ENCODE measurements at places on chromosomes 16 and 17. TPM values are rescaled to one million over a fixed set of nuclear protein-coding genes. Genes with fewer than 3 reads are reported as not detected.

GRCh38 chr17:40534371-40535189 is 30.7 kb downstream of the CCR7 start:
- DNase-seq = no peak

GRCh38 chr16:88722784-88723506 is 16.6 kb downstream of the CTU2 start:
- DNase-seq = no peak

GRCh38 chr16:19588661-19589060 is 33.2 kb downstream of the VPS35L start:
- DNase-seq = no peak

DNA sequence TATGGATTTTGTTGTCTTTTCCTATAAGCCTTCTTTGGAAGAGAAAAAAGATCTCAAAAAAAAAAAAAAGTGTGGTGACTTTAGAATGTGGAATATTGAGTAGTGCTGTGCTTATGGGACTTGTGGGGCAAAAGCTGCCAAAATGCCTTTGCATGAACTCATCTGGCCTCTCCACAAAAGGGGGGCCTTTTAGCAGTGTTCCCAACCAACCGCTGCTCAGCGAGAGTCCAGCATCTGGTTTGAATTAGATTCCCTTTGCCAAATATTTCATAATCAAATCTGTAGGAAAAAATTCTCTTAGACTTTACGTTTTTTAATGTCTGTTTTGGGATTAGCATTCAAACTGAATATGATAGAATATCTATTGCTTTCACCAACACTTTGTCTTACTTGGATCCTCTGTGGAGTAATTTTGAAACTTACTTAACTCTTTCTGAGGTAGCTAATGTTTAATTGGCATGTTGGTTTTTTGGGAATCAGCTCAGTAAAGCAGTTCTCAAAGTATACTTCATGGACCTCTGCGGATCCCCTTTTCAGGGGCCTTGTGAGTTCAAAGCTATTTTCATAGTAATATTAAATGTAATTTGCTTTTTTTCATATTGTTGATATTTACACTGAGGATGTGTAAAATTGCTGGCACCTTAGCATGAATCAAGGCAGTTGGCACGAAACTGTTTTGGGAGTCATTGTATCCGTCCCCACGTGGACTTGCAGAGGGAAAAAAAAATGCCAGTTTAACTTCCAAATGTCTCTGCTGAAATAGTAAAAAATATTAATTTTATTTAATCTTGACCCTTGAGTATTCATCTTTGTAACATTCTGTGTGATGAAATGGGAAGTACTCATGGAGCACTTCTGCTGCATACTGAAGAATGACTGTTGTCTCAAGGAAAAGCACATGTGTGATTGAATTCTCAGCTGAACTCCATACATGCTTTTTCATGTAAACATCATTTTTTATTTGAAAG is 34.7 kb upstream of the VPS4A start:
- no peak for DNase-seq

DNA sequence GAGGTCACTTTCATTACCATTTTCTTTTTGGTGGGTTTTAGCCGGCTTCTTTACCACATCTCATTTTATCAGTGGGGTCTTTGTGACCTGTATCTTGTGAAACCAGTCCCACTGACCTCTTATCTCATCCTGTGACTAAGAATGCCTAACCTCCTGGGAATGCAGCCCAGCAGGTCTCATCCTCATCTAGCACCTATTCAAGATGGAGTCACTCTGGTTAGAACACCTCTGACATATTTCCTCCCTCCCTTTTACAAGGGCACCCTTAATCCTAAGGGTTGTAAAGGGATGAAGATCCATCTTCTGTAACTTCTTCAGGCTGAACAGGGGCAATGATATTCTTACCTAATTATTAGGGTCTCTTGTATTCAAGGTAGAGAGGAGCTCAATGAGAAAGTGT is 107.9 kb upstream of the HAS3 start:
- no peak for DNase-seq

KRTAP4-5 gene
- total RNA-seq = not detected
